ENCODE measurements at places on chromosomes 2 and 18.
A peak's percentile ranks its signal among the peaks of the same experiment; 100 is the strongest.

DNA sequence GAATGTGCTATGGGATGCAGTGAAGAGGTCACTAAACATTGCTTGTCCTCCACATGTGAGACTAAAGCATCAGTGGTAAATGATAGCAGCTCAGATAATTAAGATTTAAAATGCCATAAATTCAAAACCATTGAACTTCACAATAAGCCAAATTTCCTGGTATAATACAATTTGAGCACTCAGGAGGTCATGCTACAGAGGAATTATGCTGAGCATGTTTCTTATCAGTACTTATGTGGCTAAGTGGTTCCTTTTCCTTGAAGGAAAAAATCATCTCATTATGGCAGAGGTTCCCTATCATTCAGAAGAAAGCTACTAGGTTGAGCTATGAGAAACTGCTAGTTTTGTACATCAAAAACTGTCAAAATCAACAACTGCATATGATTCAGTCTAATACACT lies 156.6 kb downstream of the AGPS start:
- DNase-seq, result no peak

DNA sequence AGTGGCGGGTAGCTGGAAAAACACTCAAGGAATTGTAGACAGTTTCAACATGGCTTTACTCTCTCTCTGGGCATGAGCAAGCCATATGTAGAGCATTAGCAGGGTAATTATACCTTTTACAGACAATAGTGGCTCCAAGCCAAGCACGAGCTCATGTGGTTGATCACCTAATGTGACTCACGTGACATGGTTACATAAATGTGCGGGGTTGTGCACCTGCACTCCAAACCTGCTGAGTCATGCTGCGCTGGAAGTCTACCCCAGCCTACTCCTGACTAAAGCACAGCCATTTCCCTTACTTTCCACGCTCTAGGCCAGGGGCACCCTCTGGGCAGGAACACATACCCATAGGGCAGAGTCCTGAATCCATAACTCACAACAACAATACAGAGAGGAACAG lies 232.8 kb downstream of the MBD5 start:
- no peak for DNase-seq

- no peak for DNase-seq
Observed at GRCh38 chr2:187051350-187051749, 202.4 kb upstream of the ZSWIM2 start.

- DNase-seq, result no peak
Observed at GRCh38 chr18:39607034-39607433, 2041.4 kb upstream of the CELF4 start.

DNA sequence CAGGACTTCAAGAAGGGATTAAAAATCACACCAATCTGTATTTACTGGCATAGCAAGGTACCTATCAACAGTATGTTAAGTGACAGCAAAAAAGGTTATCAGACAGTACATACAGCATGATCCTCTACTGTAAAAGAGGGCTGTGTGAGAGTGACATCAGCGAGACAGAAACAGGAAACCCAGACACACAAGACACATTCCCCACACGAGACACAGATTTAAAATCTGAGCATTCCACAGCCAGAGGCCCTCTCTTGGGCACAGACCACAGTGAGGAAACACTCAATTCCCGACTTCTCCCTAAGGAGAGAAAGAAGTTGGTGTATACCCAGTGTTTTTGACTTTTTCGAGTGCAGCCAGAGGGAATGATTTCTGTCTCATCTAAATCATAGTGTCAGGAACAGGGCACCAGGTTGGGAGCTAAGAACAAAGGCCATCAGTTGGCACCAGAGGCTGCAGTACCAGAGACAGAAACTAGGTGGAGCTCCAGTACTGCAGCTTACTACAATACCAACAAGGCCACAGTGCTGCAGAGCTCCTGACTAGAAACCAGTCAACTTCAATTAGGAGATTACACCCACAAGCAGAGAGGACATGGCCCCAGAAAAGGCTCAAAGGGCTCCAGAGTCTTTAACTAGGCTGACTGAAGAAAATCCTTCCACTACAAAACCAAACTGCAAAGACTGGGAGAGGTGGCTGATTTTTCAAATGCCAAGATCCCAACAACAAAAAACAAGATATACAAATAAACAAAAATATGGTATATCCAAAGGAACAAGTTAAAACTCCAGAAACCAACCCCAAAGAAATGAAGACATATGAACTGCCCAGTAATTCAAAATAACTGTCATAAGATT lies 41.0 kb downstream of the UNC50 start:
- DNase-seq, result peak; percentile 86

DNA sequence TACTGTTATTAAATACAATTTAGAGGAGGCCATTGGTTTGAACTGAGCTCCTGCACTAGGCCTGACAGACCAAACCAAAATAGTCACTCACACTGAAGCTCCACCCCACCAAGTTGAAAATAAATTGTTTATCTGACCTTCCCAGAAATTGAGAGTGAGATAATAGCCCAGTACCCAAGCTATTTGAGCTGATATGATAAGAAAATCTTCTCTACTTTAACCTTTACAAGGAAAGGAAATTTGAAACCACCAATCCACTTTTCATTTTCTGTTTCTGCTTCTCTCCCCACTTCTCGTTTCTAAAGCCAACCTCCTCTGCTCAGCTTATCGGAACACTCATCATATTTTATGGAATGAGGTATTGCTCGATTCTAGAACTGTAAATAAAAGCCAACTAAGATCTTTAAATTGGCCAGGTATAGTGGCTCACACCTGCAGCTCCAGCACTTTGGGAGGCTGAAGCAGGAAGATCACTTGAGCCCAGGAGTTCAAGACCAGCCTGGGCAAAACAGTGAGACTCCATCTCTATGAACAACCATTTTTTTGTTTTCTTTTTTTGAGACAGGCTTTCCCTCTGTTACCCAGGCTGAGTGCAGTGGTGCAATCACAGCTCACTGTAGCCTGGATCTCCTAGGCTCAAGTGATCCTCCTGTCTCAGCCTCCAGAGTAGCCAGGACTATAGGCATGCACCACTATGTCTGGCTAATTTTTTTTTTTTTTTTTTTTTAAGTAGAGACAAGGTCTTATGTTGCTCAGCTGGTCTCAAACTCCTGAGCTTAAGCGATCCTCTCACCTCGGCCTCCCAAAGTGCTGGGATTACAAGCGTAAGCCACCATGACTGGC lies 13.3 kb upstream of the GALM start:
- DNase-seq, result no peak

Measured in right forelimb (tissue), 1 donor.